Activated CD8-positive, alpha-beta memory T cell treated with anti-CD3 and anti-CD28 coated beads, Interleukin-2, amount 50 U/mL, for 4 hours (primary cell): ENCODE measurements at places on chromosomes 7 and 10.

GRCh38 chr7:83394776-83395175 is 232.1 kb upstream of the PCLO start:
- no peak for DNase-seq

- DNase-seq = peak; percentile 38
Measured at GRCh38 chr10:132257271-132257670, 50.5 kb downstream of the STK32C start.

- no peak for DNase-seq
Measured at GRCh38 chr10:87862679-87863052, 667 bp downstream of the KLLN start.

- no peak for DNase-seq
Measured at GRCh38 chr7:140698477-140698876, 2.0 kb downstream of the NDUFB2 start.

DNA sequence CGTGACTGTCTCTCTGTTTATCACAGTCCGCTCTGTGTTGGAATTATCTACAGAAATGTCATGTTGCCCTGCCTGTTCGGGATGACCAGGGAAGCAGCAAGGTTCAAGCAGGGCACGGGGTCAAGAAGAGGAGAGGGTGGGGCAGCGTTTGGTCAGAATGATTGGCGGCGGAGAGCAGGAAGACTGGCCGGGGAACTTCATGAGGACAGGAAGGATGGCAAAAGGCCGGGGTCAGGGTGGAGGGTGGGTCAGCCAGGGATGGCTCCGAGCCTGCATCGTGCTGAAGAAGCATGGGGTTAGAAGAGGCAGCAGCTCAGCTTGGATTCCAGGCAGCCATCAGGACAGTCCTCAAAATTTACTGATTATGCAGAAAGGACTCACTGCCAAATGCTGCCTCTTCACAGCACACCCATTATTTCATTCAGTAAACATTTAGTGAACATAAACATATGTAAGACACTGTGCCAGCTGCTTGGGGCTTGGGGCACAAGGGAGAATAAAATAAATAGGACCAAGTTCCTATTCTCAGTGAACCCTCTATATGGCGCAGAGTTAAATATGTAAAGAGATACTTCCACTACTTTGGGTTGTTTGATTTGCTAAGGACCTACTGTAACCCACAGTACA is 42.8 kb downstream of the WNT2 start:
- DNase-seq = no peak

DNA sequence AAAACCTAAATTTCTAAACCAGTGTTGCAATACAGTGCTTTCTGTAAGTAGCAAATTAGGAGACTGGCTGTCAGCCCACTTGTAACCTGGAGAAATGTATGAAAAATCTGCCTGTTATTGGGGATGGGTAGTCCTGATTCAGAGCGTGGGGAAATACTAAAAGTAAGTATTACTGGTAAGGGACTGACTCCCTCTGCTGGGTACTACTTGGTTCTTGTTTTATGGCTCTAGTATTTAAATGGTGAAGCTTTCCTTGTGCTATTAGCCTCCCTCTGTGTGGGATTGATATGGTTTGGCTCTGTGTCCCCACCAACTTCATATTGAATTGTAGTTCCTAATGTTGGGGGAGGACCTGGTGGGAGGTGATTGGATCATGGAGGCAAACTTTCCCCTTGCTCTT is 886.1 kb downstream of the SORCS1 start:
- DNase-seq = no peak

- no peak for DNase-seq
Measured at GRCh38 chr7:113809581-113809980, 109.2 kb downstream of the PPP1R3A start.

GRCh38 chr10:59967079-59967478 is 60.7 kb upstream of the CCDC6 start:
- no peak for DNase-seq

DNA sequence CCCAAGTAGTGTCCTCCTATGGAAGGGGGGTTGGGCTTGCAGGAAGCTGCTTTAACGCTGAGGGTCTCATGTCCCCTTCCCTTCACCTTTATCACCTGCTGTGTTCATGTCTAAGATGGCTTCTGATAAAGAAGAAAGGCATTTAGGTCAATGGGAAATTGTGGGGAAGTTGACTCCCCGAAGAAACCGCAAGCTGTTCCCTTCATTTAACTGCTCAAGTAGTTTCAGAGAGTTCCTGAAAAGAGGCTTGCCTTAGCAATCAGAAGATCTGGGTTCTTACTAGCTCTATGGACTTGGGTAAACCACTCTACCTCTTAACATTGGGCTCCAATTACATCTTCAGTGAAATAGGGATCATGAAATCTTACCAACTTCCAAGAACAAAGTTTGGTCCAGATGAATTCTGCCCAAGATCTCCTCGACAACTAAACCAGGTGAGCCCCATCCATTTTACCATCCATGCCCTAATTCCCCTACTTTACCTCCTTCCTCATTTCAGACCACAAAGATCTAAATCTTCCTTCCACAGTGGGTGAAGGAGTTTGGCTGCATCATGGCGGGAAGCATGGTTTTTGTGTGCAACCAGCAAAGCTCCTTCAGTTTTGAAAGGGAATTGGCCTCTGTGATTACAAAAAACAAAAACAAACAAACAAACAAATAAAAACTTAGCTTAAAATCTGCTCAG is 30.4 kb upstream of the UCN3 start:
- no peak for DNase-seq

GRCh38 chr7:137086896-137087295 is 218.4 kb downstream of the CHRM2 start:
- no peak for DNase-seq

DNA sequence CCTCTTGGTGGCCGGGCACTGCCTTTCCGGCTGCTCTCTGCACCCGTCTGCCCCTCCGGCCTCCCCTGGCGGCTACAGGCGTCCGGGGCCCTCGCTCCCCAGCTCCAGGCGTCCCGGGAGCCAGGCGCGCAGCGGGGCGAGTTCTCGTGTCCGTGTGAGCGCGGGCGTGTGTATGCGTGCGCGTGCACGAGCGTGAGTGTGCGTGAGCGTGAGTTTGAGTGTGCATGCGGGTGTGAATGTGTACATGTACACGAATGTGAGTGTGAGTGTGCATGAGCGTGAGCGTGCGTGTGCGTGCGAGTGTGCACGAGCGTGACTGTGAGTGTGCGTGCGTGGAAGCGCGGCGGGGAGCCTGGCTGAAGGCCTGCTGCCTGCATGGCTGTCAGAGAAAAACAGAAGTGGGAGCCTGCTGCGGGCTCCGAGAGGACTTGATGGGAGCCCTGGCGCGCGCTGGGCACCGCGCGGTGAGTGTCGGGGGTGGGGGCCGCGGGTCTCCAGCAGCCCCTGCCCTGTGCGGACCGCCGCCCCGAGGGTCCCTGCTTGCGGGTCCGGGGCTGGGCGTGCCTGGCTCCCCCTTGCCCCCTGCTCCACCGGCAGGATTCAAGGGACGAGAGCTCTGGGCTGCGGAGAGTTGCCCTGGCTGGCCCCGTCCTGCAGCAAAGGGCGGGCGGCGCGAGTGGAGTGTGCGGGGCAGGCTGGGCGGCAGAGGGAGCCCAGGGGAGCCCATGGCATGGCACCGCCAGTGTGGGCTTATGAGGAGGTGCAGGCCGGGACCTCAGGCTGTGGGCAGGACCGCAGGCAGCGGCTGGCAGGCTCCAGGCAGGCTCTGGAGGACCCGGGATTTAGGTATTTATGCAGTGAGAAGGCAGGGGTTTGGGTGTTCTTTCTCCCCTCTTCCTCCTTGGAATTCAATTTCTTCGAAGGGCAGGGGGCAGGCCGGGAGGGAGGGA is 75.8 kb upstream of the EN2 start:
- no peak for DNase-seq
